ENCODE measurements at places on chromosomes 5 and 9.

DNA sequence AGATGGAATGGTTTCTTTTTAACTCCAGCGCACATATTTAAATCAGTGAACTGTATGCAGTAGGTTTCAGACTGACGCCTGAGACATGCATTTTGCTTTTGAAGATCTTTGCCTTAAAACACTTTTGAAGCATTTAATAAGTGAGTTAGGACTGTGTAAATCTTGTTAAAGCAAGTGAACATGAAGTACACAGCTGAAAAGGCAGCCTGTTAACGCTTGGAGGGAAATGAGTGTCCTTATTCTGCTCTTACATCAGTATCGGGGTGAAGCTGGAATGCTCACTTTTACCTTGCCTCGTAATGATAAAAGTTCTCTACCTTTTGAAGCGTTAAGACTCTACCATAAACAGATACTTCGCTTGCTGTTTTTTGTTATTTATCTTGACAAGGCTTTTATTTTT lies 552.2 kb downstream of the ZNF608 start:
- DNase-seq, result no peak

GRCh38 chr9:108724122-108724521 lies 131.7 kb downstream of the ACTL7B start:
- no peak for DNase-seq

GRCh38 chr9:129237164-129237611 lies 59.1 kb upstream of the IER5L start:
- peak; percentile 67 for DNase-seq

DNA sequence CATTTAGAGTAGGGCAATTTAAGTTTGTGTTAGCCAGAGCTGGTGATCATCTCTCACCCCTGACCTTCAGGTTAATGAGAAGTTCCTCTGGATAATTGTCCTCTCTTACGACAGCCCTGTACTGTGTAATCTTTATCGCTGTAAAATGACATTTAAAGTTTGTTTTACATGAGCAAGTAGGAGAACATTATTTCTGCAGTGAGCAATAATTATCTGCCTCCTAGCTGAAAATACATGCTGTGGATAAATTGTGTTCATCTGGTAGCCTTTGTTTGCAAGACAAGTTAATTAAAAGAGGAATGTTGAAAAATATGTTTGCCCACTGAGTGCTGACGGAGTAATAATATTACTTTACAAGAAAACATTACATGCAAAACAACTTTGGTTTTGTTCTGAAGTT lies 1083.8 kb upstream of the NUDT12 start:
- DNase-seq, result no peak
